ENCODE measurements at places on chromosomes 6 and 20. TPM values are rescaled to one million over a fixed set of nuclear protein-coding genes. Genes with fewer than 3 reads are reported as not detected.
A peak's percentile ranks its signal among the peaks of the same experiment; 100 is the strongest.

SNRPB2 gene
- total RNA-seq: 133 TPM

MAS1 gene
- total RNA-seq: not detected

GGTLC1 gene
- not detected for total RNA-seq

LMBRD1 gene
- total RNA-seq: 22.5 TPM

TNFRSF6B gene
- total RNA-seq: 0.36 TPM

PTPRK gene
- total RNA-seq: 69.4 TPM

FLRT3 gene
- total RNA-seq: 1.4 TPM

SYNDIG1 gene
- total RNA-seq: 12.6 TPM

CAGE1 gene
- not detected for total RNA-seq

SPATA25 gene
- total RNA-seq: 0.98 TPM

TSPO2 gene
- not detected for total RNA-seq

OR2J3 gene
- total RNA-seq: not detected

DEFB126 gene
- total RNA-seq: not detected

GPLD1 gene
- total RNA-seq: not detected

TINAG gene
- total RNA-seq: not detected

PRDM13 gene
- total RNA-seq: not detected

PPARD gene
- total RNA-seq: 11.1 TPM

GTPBP2 gene
- total RNA-seq: 42.4 TPM

DNA sequence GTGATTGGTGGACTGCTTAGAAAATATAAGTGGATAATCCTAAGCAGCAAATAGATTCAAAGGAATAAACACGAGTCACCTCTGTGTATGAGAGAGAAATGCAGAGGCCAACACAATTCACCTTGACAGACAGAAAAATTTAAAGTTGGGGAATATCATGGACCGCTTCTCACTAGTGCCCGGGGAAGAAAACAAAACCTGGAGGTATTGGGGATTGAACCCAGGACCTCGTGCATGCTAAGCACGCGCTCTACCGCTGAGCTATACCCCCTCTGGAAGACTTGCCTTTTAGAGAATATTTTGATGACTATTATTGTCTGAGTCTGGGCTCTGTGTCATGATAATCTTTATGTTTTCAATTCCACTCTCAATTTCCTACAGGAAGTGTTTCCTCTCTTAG, 111.9 kb downstream of the TRIM27 start:
- DNase-seq: no peak

DNA sequence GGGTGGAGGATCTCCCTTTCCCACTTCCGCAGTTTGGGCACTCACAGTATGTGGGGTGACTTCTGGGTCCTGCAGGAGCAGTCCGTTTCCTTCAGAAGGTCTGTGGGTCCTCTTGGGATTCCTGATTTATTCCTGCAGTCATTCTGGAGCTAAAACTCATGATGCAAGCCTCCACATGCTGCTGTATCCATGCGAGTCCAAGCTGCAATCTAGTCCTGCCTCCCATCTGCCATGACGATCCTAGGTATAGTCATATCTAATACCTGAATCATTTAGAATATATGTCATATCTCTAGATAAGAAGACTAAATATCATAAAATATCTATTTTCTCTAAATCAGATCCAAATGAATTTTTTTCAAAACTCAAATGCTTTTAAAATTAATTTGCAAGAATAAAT, 103.4 kb upstream of the AHI1 start:
- DNase-seq: no peak

- peak; percentile 5 for DNase-seq
Observed at GRCh38 chr6:5115168-5115567, 30.0 kb downstream of the PPP1R3G start.

GRCh38 chr20:24781418-24781980, 167.6 kb upstream of the CST7 start:
- DNase-seq: peak; percentile 68

DNA sequence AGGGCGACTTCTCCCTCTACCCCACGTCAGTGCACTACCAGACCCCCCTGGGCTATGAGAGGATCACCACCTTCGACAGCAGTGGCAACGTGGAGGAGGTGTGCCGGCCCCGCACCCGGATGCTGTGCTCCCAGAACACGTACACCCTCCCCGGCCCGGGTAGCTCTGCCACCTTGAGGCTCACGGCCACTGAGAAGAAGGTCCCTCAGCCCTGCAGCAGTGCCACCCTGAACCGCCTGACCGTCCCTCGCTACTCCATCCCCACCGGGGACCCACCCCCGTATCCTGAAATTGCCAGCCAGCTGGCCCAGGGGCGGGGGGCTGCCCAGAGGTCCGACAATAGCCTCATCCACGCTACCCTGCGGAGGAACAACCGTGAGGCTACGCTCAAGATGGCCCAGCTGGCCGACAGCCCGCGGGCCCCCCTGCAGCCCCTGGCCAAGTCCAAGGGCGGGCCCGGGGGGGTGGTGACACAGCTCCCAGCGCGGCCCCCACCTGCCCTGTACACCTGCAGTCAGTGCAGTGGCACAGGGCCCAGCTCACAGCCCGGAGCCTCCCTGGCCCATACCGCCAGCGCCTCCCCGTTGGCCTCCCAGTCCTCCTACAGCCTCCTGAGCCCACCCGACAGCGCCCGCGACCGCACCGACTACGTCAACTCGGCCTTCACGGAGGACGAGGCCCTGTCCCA, 57.5 kb upstream of the TMEM181 start:
- DNase-seq: no peak

GRCh38 chr6:15441215-15441868, 195.5 kb downstream of the JARID2 start:
- DNase-seq: peak; percentile 78

DNA sequence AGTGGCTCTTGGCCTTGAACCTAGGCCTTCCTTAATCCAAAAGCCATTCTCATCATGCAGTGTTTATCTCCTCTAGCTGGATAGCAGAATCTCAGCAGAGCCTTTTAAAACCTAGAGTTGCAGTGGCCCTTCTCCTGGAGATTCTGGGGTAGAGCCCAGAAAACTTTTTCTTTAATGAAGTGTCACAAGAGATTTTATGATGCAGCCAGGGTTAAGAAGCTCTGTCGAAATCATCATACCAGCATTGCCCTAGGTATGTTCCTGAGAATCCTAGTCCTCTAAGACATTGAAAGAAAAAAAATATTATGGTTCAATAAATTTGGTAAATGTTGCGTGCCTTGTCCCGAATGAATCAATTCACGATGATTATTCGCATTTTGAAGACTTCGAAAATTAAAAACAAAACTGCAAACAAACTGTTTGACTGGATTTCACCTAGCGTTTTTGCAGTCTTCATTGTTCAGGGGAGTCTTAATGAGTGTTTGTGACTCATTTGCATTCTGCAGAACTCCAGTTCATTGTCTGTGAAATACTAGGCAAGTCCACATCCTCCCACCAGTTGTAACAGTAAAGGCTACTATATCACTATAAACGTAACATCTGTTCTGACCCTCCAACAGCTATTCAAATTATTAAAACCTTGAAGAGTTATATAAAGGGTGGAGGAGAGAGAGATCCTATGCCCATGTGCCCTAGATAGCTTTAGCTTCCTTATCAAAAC, 198.6 kb downstream of the UST start:
- no peak for DNase-seq

- no peak for DNase-seq
Observed at GRCh38 chr6:31621320-31621939, 915 bp downstream of the PRRC2A start.

DNA sequence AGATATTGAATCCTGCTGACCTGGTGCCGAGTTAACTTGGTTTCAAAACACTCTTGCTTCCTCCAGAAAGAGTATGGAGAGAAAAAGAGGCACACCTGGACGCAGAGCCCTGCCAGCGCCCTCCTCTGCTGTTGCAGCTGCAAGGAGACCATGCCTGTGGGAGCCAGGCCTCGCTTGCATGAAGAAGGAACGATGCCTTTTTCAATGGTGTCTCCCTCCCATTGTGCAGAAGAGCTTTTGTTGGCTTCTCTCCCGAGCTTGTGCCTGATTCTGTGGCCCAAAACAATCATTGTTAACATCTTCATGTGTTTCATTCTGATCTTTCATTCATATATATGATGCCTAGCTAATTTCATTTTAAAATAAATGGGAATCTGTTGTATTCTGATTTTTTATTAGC, 98.1 kb downstream of the FAM120B start:
- no peak for DNase-seq

DNA sequence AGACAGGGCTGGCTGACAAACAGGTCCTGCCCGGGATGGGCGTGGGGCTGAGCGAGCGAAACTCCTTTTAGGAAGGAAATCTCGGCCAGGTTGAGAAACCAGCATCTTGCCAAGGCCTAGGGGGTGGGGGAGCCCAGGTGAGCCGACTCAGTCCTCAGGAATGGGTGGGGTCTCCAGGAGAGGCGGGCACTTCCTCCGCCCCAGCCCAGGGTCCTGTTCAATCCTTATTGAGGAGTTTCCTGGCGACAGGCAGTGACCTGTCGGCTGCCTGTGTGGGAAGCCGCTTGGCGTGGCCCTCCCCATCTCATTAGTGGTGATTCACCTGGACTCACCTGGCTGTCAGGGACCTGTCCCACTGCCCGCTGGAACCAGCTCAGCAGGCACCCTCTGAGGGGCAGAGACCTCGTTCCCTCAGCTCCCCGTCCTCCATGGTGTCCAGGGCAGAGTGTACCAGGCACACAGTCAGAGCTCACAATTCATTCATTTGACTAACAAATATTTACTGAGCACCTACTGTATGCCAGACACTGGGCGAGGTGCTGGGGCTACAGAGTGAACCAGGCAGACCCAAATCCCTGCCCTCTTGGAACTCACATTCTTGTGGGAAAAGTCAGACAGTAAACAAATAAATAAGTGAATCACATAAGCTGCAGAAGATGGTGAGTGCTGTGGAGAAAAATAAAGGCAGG, 51.1 kb downstream of the FGD2 start:
- DNase-seq: no peak

GRCh38 chr20:52082612-52083011, 109.0 kb downstream of the ZFP64 start:
- DNase-seq: no peak

DNA sequence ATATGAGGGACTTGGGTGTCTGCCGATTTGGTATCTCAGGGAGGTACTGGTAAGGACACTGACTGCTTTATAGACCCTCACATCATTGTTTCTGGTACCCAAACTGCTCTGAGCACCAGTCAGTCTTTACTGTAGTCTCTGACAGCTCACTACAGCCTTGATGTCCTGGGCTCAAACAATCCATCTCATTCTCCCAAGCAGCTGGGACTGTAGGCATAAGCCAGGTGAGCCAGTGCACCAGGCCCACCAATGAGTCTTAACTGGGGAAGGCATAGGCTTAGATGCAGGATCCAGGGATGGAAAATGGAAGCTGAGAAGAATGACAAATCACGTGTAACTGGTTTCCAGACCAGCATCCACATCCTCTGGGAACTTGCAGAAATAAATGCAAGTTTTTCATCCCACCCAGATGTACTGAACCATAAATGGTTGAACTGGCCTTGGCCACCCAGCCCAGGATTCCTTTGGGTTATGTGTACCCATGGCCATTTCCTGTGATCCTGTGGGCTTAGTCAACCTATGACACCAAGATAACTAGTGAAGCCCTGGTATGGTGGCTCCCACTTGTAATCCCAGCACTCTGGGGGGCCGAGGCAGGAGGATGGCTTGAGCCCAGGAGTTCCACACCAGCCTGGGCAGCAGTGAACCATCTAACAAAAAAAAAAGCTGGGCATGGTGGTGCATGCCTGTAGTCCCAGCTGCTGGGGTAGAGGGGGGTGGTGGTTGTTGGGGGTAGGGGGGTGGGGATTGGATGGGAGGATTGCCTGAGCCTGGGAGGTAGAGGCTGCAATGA, 5.8 kb downstream of the TUBB start:
- DNase-seq: peak; percentile 72

- DNase-seq: peak; percentile 70
Observed at GRCh38 chr6:1424306-1424927, 35.0 kb downstream of the FOXF2 start.

DNA sequence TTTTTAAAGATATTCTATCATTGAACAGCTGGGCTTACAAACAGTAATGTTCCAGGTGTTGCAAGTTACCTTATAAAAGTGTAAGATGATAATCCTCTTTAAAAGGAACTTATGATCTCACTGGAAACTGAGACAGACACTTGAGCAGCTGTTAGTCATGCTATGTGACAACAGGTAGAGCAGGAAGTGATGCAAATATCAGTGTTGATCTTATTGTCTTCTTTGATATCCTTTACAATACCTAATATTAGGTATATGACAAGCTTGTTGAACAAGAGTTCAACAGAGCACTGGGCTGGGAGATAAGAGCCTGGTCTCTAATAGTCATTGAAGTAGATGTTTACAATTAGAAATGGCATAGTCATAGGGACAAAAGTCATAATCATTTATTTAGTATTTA, 150.0 kb downstream of the UBE3D start:
- DNase-seq: no peak

GRCh38 chr6:115720900-115721299, 339.8 kb downstream of the FRK start:
- DNase-seq: no peak

DNA sequence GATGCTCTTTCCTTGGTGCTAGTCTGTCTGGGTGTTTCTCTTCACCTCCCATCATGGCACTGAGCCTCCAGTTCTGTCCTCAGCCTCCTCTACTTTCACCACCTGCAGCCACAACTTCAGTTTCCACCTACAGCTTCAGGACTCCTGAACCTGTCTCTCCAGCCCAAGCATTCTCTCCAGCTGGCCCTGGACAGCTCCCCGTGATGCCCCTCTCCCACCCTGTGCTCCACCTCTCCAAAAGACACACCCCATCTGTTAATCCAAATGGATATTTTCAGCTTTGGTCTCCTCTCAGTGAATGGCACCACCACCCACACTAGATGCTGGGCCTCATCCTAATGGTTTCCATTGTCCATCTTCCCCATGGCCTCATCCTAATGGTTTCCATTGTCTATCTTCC, 79.5 kb upstream of the NEDD9 start:
- DNase-seq: no peak

- no peak for DNase-seq
Observed at GRCh38 chr6:54294965-54295532, 13.2 kb upstream of the TINAG start.

- DNase-seq: peak; percentile 55
Observed at GRCh38 chr6:77462359-77463307, 658 bp downstream of the HTR1B start.

- no peak for DNase-seq
Observed at GRCh38 chr20:37238935-37239451, 22.6 kb downstream of the GHRH start.

DNA sequence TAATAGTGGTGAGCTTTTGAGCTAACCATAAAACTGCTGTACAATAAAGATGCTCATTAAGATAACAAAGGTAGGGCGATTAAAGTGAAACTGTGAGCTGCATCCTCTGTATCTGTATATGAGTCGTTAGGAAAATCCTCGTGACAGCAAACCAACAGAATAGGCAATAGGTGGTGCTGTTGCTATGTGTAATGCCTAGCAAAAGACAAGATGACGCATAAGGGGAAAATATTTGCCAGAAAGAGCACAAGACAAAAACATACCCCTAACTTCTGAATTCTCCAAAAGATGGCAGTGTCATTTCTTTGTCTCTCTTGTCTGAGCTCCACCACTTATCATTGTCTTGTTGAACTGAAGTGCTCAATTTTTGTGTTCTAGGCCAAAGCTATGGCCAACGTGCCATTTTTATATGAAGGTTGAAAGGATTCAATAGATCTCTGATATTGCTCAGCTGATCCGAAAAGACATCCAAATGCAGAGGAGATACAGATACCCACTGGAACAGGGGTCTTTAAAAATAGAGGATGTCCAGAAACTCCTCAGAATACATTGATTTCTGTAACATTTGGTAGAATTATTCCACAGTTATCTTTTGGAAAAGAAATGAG, 56.3 kb upstream of the ANKEF1 start:
- peak; percentile 96 for DNase-seq

All from RPMI7951 (cell line).